ENCODE measurements at places on chromosomes 4 and X.

DNA sequence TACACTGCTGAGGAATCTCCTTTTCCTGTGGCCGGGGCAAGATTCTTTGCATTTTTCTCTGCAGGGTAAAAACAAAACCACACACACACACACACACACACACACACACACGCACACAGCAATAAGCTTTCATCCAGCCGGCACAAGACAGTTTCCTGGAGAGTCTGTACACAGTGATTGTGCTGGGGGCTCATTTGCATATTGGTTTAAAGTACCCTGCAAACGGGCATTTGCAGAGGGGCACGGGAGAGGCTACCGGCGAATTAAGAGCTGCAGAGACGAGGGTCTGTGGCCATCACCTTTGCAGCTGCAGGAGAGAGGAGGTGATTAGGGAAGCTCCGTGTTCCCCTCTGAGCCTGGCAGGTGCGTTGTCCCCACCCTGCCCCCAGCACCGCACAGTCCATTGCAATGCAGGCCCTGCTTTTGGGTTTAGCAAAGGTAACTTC is 219.9 kb downstream of the SHOX start:
- peak; percentile 30 for DNase-seq

DNA sequence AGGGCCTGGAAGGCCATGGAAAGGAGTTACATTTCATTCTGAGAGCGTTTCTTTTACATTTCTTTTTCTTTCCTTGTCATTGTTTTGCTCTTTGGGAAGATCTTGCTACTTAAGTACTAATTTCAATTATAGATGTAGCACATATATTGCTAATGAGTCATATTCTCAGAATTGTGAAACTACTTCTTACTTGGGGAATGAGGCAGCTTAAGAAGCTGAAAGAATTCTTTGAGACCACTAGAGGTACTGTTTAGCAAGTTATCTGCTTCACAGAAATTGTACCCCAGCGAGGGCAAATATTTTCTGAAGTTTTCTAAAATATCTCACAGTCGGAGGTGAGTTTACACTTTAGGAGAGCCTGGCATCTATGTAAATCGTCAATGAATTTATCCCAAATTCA is 100.6 kb downstream of the AFF2 start:
- no peak for DNase-seq

DNA sequence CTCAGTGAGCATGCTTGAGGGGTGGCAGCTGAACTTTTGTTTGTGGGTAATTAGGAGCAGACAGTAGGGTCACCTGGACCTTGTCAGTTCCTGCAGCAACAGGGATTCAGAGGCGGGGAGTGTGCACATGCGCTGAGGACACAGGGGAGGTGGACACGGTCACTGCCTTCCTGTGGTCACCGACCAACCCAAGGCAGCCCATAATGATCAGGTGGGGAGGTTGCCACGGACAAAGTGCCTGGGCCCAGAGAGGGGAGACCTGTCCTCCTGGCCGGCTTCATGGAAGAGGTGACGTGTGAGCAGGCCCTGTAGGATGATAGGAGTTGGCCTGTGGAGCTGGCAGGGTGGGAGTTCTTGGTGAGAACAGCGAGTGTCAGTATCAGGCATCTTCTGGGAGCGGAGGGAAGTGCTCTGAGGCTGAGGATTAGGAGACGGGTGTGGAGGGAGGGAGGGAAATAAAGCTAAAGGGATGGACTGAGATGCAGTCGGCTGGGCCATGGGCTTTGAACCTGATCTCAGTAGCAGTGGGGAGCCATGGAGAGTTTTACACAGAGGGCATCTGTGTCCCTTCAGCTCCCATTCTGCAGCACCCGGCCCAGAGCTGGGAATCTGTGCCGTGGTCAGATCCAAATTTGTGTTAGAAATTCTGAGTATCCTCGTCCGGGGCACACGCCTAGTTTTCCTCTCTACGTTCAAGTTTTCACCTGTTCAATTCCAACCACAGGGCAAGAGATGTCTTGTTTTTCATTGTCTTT is 100.0 kb downstream of the PSAPL1 start:
- no peak for DNase-seq

- no peak for DNase-seq
These were observed 163.9 kb upstream of the KIT start for GRCh38 chr4:54493862-54494261.

DNA sequence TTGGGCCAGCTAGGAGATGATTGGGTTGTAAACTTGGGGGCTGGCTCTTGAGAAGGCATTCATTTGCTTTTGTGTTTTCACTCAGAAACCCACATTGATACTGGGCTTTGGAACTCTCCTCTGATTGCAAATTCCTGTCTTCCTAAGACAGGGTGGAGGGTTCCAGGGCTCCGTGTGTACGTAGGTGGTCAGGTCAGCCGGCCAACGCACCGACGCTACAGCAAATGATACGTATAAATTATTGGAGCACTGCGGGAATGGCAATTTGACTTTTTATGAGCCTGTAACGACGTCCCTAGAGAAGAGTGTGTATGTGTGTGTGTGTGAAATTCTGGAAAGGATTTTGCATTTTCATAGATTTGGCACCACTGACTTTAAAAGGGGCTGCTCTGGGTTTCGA is 236.9 kb downstream of the SHOX start:
- no peak for DNase-seq

DNA sequence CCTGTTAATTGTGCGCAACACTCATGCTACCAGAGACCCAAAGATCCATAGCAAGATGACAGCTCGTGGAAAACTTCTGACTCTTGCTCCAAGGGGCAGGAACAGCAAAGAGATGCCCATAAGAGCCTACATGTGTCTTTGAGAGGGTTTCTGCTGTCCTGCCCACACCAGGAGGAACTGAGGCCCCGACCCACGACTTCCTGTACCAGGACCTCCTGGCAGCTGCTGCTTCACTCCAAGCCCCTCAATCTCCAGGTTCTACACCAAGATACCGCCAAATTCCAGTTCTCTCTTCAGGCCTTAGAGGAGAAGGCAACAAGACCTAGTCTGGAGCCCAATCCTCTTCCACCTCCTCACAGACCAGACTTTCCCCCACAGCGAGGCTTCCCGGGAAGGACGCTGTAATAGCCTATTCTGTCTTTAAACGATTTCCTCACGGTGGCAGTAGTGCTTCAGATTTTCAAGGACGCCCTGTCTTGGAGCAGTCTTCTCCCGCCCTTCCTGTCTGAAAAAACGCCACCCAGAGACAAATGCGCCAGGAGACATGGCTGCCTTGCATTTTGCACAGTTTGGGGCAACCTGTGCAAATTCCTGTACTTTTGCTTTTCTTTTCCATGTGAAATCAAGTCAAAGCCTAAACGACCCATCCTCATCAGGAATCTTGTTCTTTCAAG is 230.2 kb upstream of the STK26 start:
- DNase-seq = peak; percentile 94

- no peak for DNase-seq
These were observed 75.9 kb upstream of the ATP8A1 start for GRCh38 chr4:42732776-42733175.

DNA sequence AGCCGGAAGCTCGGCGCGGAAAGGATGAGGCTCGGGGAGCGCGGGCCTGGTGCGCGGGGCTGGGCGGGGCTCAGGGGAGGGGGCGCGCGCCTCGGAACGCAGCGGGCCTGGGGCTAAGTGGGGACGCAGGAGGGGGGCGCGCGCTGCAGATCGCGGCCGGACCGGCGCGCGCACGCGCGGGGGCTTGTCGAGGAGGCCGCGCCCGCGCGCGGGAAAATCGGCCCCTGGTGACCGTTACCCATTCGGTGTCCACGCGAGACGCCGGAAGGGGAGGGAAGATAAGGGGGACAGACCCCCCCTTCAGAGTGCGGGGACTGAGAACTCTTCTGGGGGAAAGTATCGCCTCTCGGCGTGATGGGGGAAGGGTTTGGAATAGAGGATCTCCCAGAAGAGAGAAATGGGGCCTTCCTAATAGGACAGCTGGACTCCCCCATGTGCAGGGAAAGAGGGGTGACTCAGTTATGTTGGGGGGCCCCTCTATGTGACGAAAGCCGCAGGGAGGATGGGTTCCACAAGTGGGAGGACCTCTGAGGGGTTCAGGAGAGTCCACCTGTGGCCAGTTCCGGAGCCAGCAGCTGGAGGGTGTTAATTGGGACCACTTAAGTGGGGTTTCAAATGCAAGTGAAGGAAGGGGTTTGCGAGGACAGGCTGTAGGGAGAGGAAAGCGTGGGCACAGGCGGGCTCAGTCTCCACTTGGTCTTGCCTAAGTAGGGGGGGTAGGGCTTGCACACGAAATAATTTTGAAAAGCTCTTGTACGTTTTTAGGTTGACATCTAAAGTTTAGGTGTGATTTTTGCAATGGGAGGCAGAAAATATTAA is 584 bp downstream of the SUV39H1 start:
- DNase-seq = peak; percentile 54
